ENCODE measurements at places on chromosomes 11 and 22.

GRCh38 chr11:64650923-64651523 is 60.0 kb downstream of the SLC22A12 start:
- DNase-seq, result no peak

DNA sequence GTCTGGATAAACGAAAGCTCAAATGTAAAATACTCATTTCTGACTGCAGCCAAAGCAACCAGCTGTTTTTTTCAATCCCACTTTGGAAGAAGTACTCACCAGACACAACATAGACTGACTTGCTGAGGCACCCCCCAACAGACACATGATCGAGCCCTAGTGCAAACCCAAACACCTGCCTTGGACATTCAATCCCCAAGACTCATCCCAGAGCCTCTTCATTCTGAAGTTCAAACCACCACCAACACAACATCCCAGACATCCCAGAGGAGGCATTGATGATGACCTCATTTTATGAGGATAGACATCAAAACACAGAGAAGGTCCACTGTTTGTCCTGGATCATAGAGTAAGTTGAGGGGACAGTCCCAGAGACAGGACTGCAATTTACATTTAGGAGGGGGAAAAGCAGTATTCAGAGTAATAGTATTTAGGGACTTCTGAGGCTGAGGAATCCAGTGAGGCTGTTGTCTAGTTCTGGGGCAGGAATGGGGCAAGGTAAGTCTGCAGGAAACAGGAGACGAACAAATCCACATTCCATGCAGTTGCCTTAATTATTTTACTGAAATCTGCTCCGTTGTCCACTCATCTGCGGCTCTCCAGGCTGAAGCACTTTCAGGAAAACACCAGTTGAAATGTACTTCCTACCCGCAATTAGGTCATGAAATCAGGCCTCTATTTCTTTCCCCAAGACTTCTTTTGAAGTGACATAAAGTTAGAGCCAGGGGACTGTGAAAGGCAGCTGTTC is 54.8 kb downstream of the CLPB start:
- DNase-seq, result no peak

DNA sequence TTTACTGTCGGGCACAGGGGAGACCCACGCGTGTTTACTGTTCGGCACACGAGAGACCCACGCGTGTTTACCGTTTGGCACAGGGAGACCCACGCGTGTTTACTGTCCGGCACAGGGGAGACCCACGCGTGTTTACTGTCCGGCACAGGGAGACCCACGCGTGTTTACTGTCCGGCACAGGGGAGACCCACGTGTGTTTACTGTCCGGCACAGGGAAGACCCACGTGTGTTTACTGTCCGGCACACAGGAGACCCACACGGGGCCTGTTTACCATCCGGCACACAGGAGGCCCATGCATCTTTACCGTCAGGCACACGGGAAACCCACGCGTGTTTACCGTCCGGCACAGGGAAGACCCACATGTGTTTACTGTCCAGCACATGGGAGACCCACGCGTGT is 525.1 kb downstream of the BRD1 start:
- peak; percentile 8 for DNase-seq

- no peak for DNase-seq
These were observed 14.5 kb downstream of the MAP6 start for GRCh38 chr11:75654314-75654713.

DNA sequence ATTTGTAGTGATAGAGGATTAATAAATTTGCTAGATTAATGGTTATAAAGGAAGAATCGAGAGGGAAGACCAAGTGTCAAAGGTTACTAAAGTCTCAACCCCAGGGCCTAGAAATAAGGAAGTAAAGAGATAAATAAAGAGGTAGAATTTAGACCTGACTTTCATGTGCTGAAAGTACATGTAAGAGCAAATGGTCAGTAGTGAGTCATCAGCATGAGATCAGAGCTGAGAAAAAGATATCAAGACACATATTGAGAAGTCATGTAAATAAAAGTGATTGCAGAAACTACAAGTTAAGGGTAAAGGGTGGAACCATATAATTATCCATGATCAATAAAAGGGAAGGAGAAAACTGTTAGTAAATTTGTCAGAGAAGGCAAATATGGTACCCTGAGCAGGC is 1.4 kb upstream of the OR8B8 start:
- DNase-seq, result no peak

DNA sequence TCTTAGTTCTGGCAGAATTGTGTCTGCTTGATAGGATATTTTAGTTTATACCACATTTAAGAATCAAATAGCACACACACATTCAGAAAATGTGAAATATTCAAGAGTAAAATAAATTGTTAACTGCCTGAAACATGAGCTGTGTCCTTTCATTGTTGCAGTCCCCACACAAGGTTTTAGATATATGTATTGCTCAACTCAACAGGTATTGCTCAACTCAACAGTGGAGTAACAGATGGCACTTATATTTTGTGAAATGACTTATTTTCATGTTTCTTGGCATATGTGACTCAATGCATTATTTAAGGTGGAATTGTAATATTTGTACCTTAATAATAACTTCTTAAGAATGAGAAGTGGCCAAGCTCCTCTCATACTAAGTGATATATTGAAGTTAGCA is 760.3 kb downstream of the CNTN5 start:
- DNase-seq, result no peak

DNA sequence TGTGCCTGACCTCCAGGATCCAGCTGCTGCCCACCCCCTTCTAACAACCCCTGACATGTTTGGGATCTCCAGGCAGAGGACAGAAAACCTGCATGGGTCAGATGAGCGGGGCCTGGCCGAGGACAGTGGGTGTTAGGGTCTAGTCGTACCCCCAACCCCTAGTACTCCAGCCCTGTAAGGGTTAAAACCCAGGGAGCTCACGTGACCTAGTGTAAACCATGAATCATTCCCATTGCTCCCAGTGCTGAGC is 89.1 kb upstream of the CRYBB3 start:
- DNase-seq, result no peak

- no peak for DNase-seq
These were observed 35.0 kb downstream of the GRIK4 start for GRCh38 chr11:120546312-120547205.

GRCh38 chr11:98531576-98531975 is 489.2 kb upstream of the CNTN5 start:
- DNase-seq, result no peak

DNA sequence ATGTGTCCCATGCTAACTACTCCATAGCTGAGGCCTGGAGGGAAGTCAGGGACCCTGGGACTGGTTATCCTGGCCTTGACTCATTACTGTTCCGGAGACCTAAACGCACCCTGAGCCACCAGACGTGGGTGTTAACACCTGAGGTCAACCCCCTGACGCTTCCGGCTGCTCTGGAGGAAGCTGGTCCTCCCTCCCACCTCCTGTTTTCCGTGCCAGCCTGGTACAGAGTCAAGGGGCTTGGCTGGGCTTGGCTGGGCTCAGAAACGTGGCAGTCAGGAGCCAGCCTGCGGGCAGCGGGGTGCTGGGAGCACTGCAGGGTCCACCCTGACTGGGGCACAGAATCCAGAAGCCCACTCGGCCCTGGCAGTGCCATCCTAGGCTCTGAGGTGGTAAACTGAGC is 2.6 kb downstream of the TMPRSS4 start:
- DNase-seq, result no peak

- no peak for DNase-seq
These were observed 16.2 kb downstream of the SLC37A2 start for GRCh38 chr11:125079151-125079877.

DNA sequence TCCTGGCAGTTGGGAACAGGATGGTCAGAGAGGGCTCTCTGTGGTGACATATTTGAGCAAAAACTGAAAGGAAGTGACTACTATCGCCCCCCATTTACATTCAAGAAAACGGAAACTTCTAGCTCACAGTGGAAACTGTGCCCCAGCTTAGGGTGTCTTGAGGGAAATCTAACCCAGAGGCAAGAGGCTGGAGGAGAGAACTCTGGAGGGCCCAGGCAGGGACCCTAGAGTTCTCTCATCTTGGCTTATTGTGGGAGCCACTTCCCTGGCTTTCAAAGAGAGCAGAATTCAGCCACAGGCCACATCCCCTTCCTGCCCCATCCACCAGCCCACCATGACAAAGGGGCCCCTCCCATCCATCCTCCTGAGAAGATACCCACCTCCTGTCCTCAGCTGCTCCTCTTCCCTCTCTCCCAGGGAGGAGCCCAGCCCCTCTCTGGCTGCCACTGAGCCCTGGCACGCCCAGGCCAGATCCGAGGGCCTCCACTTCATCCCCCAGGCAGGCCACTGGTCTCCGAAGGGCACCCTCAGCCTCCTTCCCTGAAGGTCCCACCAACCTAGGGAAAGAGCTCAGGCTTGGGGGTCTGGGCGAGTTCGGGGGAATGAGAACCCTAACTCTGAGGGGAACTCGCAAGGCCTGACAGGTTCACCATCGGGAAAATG is 1.6 kb upstream of the TMPRSS13 start:
- DNase-seq, result no peak

DNA sequence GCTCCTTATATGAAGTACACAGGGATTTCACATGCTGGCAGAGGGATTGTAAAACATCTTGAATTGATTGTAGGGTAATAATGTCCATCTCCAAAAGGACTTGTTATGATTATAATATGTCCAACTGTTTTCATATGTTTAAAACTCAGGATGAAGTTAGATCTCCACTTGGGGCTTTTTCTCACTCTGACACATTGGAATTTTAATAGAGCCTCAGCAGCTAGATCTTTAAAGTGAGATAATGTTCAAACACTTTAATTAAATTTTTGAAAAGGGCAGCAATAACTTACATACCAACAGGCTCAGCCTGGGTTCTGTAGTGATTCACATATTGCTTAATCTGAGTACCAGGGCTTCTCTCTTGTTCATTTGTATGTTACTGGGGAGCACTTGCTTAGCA is 152.1 kb downstream of the NELL1 start:
- DNase-seq, result no peak

DNA sequence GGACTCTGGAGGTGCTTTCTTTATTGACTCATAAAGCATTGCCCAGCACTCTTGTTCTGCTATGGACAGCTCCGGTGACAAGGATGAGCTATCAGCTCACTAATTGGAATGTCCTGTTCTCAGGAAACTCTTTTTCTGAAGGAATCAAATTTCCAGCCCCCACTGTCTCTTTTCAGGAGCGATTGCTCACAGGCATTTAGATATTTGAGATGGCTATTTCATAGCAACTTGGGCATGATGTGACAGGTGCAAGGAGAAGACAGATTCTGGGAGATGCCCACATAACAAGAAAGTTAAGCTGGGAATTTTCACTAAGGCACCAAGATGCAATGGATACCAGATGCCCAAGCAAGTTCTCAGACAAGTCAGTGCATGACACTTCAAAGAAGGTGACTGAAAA is 123.4 kb upstream of the CSNK2A3 start:
- DNase-seq, result no peak

- no peak for DNase-seq
These were observed 61.8 kb downstream of the SMIM38 start for GRCh38 chr11:69217276-69218105.

- DNase-seq, result no peak
These were observed 23.0 kb downstream of the AMPD3 start for GRCh38 chr11:10478066-10478465.

GRCh38 chr22:22924369-22925145 is 36.9 kb downstream of the IGLL5 start:
- DNase-seq, result no peak

GRCh38 chr22:28029956-28030355 is 110.9 kb upstream of the PITPNB start:
- no peak for DNase-seq

- no peak for DNase-seq
These were observed 53.3 kb downstream of the AAMDC start for GRCh38 chr11:77874206-77874605.
